ENCODE measurements at places on chromosomes 1 and 21. TPM values are rescaled to one million over a fixed set of nuclear protein-coding genes. Genes with fewer than 3 reads are reported as not detected.

The AMY1A gene
- total RNA-seq = not detected

The OR10J1 gene
- not detected for total RNA-seq

The ZBED6 gene
- total RNA-seq = 25.8 TPM

The AQP10 gene
- not detected for total RNA-seq

The CRYAA gene
- not detected for total RNA-seq

The MTARC2 gene
- not detected for total RNA-seq

The KRTAP19-3 gene
- not detected for total RNA-seq

The DCST2 gene
- 0.61 TPM for total RNA-seq

The EXTL1 gene
- 0.11 TPM for total RNA-seq

The AMY1C gene
- not detected for total RNA-seq

The HES3 gene
- not detected for total RNA-seq

The DAB1 gene
- total RNA-seq = 0.39 TPM

The CHI3L2 gene
- total RNA-seq = 8.7 TPM

The GRHL3 gene
- not detected for total RNA-seq

The TRIM63 gene
- not detected for total RNA-seq
